ENCODE measurements at places on chromosomes 13 and 19.

DNA sequence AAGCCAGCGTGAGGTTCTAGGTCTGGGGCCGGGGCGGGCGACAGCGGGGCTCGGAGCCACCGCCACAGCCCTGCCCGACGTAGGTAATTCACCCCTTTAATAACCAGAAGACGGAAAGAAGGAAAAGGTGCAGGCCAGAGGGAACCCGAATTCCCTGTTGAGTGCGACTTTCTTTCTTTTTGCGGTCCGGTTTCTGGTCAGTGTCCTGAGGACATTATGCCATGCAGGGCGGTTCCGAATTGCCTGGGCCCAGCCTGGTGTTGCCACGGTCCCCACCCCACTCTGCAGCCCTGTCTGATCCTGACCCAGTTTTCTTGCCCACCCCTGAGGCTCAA is 18.4 kb upstream of the TFDP1 start:
- DNase-seq = peak; percentile 11

DNA sequence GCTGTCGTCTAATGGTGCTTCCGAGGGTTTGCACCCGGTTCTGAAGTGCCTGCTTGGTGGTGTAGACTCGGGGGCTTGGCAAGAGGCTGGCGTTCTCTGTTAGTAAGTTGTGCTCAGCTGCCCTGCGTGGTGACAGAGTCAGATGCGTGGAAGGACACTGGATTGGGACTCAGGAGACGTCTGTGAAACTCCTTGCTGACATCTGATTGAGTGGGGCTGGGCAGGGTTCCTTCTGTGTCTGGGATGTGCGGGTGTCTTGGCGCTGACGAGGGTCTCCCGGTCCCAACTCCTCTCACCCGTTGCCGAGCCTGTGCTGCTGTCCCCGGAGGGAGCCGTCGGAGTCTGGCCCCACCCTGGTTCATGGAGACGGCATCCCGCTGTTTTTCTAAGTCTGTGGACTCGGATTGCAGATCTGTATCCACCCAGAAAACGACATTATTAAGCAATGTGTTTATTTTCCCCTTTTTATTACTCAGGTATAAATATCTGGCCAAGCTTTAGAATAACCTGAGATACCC is 16.4 kb upstream of the DCUN1D2 start:
- DNase-seq = no peak

- no peak for DNase-seq
Observed at GRCh38 chr13:24644036-24644435, 36.2 kb upstream of the ATP12A start.

DNA sequence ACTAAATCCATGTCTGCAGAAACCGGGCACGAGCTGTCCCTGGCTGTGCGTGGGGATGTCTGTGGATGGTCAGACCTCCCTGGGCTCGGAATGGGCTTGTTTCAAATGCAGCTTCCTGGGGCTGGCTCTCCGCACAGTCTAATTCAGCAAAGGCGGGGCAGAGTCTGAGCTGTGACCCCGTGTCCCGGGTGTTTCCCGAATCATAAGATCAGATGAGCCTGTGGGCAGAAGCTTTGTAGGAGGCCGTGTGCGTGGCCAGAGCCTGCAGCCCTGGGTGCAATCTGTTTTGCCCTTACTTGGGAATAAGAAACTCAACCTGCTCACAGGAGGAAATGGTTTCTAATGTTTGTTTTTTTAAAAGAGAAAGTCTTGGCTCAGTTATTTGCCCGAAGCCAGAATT is 13.9 kb upstream of the GNA11 start:
- DNase-seq = no peak

GRCh38 chr13:34371645-34372395 is 553.9 kb downstream of the RFC3 start:
- no peak for DNase-seq

DNA sequence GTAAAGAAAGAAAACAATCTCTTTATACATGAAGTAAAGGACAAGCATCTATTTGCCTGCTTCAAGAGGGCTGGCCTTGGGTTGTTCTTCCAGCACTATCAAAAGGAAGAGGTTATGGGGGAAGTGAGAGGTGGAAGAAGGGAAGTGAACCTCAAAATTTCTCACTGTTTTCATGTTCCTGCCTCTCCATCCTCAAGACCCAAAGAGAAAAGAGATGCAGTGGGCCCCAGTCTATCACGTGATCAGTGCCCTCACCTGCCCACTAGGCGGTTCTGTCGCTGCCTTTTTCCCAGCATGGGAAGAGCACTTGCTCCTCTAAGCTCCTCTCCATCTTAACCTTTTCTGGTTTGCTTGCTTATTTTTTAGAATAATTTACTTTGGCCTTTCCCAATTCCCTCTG is 6.2 kb upstream of the USP12 start:
- DNase-seq = no peak

GRCh38 chr13:48155848-48156247 is 60.9 kb upstream of the MED4 start:
- DNase-seq = no peak

All from femur (tissue), 1 donor.